ENCODE measurements at places on chromosomes 1 and 21. TPM values are rescaled to one million over a fixed set of nuclear protein-coding genes. Genes with fewer than 3 reads are reported as not detected.

SLC66A1 gene
- 21.5 TPM for total RNA-seq

TARDBP gene
- total RNA-seq = 186 TPM

C1orf21 gene
- 9.0 TPM for total RNA-seq

FNDC5 gene
- total RNA-seq = 0.75 TPM

FAM78B gene
- total RNA-seq = 0.38 TPM

ID3 gene
- 341 TPM for total RNA-seq

NBPF3 gene
- total RNA-seq = 6.4 TPM

RPTN gene
- not detected for total RNA-seq

PSRC1 gene
- total RNA-seq = 18.6 TPM

KRTAP19-1 gene
- total RNA-seq = not detected

RAP1A gene
- total RNA-seq = 28.7 TPM

DCDC2B gene
- not detected for total RNA-seq

CASZ1 gene
- total RNA-seq = 2.1 TPM

ATF3 gene
- 39.8 TPM for total RNA-seq

HCN3 gene
- 5.4 TPM for total RNA-seq

EPHX1 gene
- total RNA-seq = 245 TPM

ATP1A4 gene
- total RNA-seq = not detected

FCN3 gene
- total RNA-seq = not detected

C1orf185 gene
- total RNA-seq = not detected

KPRP gene
- not detected for total RNA-seq

FALEC gene
- not detected for total RNA-seq

FCER1A gene
- not detected for total RNA-seq

NEGR1 gene
- total RNA-seq = not detected

FCRL1 gene
- not detected for total RNA-seq

All from A549 treated with DMSO at 1 μM for 4 hours (cell line).